ENCODE measurements at places on chromosomes 13 and 19.

GRCh38 chr19:49222011-49222410, 64.4 kb downstream of the TRPM4 start:
- DNase-seq: no peak

DNA sequence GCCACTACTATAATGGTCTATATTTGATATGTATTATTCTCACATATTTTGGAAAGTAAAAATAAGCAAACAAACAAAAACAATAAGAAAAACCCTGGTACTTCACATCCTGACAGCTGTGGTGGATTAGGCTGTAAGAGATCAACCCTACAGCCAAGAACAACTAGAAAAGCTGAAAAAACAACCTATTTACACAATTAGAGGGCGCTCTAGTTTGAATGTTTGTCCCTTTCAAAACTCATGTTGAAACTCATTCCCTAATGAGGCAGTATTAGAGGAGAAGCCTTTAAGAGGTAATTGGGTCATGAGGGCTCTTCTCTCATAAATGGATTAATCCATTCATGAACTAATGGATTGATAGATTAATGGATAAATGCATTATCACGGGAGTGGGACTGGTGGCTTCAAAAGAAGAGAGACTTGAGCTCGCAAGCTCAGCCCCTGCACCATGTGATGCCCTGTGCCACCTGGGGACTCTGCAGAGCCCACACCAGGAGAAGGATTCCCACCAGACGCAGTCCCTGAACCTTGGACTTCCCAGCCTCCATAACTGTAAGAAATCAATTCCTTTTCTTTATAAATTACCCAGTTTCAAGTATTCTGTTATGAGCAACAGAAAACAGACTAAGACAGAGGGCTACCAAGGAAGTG, 733.9 kb upstream of the ARGLU1 start:
- DNase-seq: no peak

- DNase-seq: no peak
Observed at GRCh38 chr19:19170873-19171672, 1.0 kb upstream of the MEF2B start.

- no peak for DNase-seq
Observed at GRCh38 chr19:55133639-55134444, 15.2 kb downstream of the TNNT1 start.

DNA sequence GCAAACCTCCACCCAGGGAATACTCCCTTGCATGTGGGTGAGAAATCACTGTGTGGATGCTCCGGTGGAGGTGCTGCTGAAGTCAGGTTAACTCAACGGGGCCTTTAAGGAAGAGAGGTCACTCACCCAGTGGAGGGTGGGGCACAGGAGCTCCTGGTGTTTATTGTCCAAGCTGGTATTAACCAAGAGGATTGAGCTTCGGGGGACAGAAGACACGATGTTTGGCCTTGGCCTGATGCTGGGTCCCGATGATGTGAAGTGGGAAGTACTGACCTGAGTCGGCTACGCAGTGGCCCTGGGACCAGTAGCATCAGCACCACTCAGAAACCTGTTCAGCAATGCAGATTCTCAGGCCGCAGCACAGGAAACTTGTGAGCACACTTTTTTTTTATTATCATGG, 85.7 kb upstream of the WASF3 start:
- no peak for DNase-seq

DNA sequence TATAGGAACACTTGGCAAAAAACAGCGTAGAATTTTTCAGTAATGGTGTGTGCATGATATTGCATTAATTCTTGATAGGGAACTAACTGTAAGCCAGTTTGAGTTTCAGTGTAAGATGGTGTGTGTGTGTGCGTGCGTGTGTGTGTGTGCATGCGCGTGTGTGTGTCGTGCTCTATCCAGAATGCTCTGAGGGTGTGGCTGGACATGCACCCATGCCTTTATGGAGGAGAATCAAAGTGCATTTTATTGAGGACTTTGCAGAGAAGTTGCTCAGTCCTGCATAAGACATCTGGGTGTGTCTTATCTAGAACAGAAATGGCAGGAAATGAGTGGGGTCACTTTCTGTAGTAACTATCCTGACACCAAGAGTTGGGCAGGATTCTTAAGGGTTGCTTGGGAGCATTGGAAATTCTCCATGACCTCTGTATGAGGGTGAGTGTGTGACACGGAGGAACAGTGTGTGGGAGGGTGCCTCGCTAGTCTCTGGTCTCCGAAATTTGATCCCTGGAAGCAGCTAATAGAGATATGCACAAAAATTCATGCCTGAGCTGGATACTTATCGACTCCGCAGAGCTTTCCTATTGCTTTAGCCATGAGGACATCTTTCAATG, 252.2 kb downstream of the TSHZ3 start:
- no peak for DNase-seq

GRCh38 chr19:6271251-6271650, 8.5 kb downstream of the MLLT1 start:
- no peak for DNase-seq

GRCh38 chr13:39945226-39945625, 289.8 kb downstream of the COG6 start:
- no peak for DNase-seq

DNA sequence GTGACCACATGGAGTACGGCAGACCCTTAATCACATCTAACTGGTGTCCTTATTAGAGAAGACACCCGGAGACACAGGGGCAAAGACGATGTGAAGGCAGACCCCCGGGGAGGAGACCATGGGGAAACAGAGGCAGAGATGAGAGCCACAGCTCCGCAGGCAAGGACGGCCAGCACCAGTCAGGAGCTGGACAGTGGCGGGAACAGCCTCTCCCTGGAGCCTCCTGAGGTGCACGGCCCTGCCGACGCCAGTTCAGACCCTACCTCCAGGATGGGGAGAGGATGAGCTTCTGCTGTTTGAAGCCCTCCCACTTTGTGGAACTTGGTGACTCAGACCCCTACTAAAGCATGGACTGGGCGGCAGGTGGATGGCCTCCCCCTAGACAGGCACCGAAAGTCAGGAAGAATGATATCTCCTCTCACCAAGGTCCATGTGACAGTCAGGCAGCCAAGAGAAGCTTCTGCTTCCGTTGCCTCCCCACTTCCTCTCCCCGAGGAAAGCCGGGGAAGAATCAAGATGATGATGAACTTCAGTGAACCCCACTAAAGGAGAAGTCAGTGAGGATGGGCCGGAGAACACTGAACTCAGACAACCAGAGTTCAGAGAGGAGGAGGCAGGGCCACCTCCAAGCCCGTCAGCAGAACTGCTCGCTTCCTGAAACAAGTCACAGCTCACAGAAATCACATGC, 25.4 kb downstream of the RAB20 start:
- DNase-seq: no peak

- DNase-seq: no peak
Observed at GRCh38 chr13:75906315-75906714, 270.2 kb downstream of the LMO7 start.

DNA sequence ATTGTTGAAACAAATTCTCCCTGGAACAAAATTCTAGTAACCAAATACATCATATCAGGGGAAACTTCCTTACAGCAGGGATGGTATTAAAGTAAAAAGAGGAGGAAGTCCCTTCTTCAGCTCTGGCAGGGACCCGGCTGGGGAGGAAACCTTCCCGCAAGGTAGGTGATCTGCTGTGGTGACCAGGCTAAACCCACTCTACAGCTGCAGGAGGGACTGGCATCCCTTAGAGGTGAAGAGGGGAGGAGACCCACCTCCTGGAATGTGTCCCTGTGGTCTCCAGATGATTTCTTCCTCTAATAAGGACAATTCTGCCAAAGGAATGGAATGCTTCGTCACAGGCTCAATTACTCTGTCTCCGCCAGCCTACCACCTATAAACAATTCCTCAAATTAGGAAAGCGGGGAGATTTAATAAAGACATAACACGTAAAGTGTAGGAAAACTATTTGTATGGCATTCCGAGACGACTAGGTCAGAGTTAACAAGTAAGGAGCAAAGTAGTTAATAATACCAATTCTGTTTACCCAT, 637 bp upstream of the PDS5B start:
- DNase-seq: no peak

DNA sequence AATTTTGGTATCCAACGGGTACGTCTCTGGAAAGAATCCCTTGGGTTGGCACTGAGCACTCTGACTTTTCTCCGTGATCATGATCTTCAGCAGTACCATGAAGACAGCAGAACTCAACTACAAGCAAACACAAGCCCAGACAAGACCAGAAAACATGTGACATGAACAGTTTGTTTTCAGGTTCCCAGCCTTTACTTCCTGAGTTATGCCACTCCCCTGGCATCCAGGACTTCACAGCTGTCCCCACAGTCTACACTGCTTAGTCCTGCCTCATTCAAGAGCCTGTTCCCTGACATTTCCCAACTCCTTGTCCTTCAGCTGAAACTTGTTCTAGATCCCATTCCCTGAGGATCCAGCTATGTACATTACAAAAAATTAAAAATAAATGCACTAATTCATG, 4.9 kb upstream of the N4BP2L1 start:
- no peak for DNase-seq

GRCh38 chr13:94061301-94061700, 418.2 kb downstream of the DCT start:
- no peak for DNase-seq

DNA sequence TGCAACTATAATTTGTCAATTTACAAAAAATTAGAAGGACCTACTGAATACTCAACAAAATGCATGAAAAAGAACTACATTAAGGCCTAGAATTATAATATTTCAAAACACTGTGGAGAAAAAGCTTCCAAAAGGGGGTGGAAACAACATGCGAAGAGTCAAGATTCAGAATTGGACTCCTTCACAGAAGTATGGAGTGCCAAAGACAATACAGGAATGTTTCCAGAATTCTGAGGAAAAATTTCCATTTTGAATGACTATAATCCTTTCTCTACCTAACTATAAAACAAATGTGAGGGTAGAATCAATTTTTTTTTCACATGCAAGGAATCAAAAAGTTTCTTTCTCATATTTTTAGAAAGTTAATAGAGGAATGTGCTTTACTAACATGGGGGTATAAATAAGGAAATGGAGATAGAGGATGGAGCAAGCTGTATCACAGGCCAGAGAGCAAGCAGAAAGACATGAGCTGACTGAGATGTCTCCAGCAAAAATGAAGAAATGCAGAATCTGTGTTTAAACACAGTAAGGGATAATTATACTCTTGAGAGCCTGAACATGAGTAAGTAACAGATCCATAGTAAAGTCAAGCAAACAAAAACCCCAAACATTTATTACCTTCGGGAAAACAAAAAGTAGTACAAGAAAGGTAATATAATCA, 39.5 kb upstream of the SMAD9 start:
- DNase-seq: no peak

DNA sequence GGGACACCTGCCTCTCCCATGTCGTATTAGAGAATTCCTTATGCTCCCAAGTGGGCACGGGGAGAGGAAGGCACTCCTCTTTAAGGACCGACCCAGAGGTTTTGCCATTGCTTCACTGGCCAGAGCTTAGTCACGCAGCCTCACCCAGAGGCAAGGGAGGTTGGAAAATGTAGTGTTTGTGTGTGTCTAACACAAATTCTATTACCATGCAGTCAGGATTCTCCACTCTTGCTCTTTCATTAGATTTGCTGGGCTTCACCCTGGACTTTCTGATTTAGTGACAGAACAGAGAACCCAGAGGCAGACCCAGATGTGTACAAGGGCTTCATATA, 14.6 kb upstream of the NCCRP1 start:
- no peak for DNase-seq

DNA sequence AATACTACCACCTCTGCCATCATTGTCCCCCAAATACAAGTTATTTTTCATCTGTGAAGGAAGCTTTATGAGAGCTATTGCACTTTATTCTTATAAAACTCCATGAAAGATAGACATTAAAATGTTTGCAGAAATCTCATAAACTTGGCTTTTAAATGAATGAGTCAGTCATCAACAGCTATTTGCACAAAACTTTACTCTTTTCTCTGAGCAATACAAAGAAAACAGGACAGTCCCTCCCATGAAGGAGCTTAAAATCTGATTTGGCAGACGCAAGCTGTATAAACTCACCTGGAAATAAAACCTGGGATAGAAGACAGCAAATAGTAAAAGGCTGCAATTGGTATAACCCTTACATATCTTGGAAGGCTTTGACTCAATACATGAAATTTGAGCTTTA, 16.6 kb upstream of the RCBTB1 start:
- peak; percentile 50 for DNase-seq

- DNase-seq: no peak
Observed at GRCh38 chr13:56066321-56066720, 1074.4 kb upstream of the PRR20A start.

Measured in urinary bladder (tissue), 4 donors.